ENCODE measurements at places on chromosomes 6 and 20.
A peak's percentile ranks its signal among the peaks of the same experiment; 100 is the strongest.

DNA sequence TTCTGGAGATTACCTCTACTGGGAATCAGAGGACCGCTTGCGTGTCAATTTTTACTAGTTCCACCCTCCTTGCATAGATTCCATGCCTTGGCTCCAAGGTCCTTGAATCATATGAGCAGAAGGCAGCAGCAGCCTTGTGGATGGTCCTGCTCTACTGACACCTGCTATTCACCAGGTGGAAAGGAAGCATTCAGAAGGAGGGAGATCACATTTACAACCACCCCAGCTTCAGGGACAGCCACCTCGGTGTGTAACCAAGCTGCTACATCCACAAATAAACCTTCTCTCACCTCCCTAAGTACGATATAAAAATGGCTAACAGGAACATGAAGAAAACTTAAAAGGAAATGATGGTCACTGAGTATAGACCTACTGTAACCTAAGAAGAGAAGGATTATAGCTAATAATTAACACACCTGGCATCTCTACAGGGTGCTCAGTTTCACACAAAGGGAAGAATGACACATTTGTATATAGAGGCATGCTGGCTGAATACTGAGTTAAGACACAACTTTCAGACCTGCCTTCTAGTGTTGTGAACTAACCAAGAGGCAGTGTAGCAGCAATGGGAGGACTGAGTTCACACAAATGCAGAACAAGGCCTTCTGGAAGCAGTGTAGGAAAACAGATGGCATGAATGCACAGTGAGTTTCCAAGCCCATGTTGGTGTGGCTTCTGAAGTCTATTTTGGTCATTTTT is 46.3 kb upstream of the SRPK1 start:
- peak; percentile 34 for DNase-seq

- DNase-seq, result no peak
Observed at GRCh38 chr6:75931011-75931680, 141.3 kb downstream of the IMPG1 start.

DNA sequence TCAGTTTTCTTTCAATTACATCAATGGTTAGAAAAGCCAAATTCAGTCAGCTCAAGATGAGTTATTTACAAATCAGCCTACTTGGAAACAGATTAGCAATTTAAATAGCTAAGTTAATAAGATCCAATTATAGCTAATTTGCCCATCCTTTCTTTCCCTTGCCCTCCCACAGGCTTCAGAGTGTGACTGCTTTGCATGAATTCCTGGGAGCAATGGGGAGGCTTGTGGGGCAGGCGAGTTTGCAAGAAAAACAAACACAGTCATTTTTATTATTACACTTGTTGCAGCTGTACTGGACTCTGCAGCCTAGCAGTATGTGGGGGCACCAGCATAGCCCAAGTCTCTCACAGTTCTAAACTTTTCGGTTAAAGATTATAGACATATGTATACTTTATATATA is 219.0 kb downstream of the NKAIN2 start:
- no peak for DNase-seq

DNA sequence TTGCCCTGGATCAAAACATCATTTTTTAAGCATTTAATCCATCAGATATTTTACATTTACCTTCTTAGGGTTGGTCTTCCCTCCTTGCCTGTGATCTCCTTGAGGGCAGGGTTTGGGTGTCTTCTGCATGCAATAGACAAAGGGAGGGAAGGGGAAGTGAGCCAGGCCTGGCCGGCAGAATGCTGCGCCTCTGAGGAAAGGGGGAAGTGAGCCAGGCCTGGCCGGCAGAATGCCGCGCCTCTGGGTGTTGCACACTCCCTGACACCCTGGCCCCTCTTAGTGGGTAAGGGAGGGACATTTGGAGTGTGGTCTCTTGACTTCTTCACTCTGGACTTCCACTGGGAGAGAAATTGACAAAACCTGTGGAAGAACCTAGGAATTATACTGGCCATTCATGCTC is 12.4 kb downstream of the PSMF1 start:
- DNase-seq, result no peak
